ENCODE measurements at places on chromosomes 2 and 18.

DNA sequence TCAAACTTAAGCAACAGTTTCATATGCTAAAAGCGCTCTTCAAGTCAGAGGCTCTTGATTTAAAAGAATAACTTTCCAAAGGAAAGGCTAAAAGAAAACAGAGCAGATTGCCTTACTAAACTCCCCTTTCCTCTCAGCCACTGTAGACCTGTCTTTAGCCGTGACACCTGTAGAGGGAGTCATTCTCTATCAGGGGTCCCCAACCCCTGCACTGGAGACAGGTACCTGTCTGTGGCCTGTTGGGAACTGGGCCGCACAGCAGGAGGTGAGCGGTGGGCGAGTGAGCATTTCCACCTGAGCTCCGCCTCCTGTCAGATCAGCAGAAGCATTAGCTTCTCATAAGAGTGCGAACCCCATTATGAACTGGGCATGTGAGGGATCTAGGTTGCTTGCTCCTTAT lies 9.6 kb downstream of the SLC14A1 start:
- no peak for DNase-seq

DNA sequence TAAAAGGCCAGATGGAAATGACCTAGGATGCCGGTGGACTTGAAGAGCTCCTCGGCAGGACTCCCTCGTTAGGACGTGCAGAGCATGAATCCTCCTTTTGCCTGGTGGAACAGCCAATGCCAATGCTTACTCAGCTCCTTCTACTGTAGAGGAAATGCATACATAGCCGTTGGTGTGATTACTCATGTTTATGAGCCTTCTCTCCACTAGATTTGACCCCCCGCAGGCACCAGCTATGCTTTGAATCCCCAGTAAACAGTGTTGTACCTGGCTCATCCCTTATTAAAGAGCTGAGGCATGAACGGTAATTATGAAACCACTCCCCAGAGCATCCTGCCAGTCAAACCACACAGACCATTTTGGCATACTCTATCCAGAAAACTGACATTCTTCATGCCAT lies 172.8 kb downstream of the ANTXR1 start:
- DNase-seq, result no peak

- DNase-seq, result no peak
These were observed 134.9 kb downstream of the RPIA start for GRCh38 chr2:88826399-88826798.

GRCh38 chr2:100242476-100242875 lies 79.8 kb downstream of the LONRF2 start:
- DNase-seq, result no peak

DNA sequence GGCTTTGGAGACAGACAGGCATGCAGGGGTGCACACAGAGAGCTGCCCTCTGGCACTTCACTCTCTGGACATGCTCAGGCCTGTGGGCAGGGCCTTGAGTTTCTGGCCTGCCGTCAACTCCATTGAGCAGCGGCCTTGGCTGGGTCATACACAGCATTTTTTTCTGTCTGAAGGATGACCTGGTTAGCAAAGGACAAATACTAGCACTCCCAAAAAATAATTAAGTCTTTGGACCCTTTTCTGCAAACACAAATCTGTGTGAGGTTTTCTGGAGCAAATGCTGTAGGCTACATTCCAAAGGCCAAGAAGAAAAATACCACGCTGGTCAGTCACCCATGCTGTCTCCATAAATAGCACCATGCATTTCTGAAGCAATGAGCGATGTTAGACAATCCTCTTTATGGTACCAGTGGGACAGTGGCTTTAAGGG lies 124.7 kb upstream of the CTAGE1 start:
- no peak for DNase-seq

- DNase-seq, result no peak
These were observed 60.1 kb upstream of the SLC16A14 start for GRCh38 chr2:230128623-230129342.

DNA sequence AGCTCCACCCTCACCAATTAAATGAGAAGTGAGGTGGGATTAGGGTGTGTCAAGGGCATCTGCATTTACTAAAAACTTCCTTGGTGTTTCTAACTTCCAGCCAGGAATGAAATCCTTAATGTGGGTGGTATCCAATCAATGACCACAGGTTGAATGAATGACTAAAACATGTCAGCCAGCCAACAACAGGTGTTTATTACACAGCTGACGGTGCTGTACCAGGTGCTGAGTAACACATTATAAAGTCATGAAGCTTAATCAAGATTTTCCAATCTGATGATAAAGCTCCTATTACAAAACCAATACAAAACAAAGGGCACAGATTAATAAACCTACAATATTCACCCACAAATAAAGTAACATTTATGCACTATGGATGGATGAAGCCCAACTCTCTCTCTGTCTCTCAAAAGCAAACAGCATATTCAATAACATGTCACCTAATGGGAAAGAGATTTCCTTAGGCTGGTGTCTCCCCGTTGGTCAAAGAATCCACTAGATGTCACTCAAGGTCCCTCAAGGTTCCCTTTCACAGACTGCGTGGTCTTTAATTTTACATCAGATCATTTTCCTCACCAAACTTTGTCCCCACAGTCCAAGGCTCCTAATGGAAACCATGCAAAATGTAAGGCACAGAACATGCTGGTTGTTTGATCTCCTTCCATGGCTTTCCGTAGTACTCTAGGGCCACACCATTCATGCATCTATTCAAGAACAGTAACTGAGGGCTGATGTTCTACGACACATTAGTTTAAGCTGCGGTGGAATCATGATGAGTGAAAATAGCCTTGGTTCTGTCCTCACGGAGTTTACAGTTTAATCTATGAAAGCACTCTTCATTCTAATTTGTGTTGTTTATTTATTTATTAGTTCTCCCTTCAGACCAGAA lies 6.4 kb upstream of the PTPN4 start:
- DNase-seq, result no peak

DNA sequence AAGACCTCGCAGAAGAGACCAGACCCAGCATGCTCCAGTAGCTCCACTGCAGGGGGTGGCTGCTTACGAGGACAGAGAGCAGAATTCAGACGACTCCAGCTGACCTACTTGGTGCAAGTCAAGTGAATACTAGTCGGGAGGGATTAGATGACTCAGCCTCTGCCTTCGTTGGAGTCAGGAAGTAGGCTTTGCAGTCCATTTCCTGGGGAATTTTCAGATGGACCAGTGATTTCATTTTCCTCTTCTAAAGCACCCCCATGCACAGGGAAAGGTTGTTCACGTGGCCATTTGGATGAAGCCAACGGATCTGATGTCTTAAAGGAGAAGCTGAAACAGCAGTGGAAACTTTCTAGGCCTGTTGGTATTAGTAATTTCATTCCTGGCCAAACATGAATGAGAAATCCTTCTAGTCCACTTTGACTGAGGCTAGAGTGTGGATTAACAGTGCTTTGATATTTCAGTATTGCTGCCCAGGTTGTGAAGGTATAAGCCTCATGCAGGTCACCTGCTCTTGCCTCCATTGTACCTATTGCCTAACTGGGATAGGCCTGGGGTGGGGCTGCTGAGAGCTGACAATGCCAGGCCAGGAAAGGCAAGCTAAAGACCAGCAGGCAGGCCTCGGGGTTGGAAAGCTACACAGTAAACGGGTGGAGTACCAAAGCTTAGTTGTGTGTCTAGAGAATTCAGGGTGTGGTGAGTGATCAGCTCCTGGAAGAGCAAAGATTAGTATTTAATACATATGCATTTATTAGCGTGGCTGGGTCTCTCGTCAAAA lies 117.6 kb upstream of the FOSL2 start:
- peak; percentile 21 for DNase-seq
